CD4-positive, alpha-beta T cell treated with Interleukin-17A for 1 hour (primary cell): ENCODE measurements at places on chromosomes 1 and 21.

- DNase-seq = no peak
These were observed 95.0 kb downstream of the TEX35 start for GRCh38 chr1:178607718-178608408.

DNA sequence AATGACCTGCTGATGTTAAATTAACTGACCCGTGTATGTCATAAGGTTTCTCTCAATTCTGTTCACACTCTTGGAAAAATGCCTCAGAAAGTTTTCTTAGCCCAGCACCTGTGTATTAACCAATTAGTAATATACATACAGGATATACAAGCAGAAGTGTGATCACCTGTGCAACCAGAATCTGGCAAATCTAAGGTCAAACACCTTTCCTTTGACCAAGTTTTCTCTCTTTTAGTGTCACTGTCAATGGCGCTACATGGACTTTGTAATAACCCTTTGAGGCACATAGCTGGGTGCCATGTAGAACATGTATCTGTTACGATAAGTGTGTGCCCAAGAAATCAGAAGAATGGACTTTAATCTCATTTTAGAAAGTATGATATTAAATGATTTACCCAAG lies 1.1 kb downstream of the NCSTN start:
- no peak for DNase-seq

DNA sequence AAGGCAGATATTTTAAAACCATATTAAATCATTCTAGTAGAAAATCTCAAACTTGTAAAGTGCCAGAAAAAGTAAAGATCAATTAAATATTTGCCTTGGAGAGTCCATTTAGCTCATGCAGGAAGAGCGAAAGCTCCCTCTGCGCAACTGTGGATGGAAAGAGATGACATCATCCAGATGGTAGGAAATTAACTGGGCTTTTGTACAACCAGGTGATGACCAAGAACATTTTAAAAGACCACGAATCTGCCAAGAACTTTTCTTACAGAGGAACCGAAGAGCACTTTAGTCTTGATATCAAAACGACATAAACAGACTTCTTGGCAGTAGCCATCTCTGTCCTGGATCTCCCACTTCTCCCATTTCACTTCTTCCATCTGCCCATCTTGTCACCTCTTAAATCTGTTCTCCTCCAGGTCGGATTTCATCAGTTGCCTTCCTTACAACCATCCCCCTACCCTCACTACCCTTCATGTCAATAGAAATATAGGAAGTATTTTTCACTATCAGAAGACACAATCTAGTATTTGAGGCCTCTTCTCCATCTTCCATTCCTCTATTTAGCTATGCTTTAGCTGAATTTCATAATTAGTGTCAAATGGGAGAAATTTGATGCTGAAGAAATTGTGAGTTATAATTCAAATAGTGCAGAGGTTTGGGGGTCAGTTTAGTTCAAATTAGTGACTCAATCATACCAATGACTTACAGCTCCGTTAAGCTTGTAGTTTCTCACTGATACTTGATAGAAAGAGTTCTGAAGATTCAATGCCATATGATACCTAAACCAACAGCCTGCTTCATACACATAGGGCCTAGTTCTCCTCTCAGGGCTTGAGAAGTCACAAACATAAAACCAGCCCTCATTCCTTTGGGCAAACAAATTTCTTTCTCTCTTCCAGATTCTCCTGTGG lies 22.0 kb upstream of the DNASE2B start:
- DNase-seq = no peak

GRCh38 chr1:235368428-235368827 lies 1.2 kb downstream of the TBCE start:
- no peak for DNase-seq

GRCh38 chr1:6523566-6523965 lies 30.7 kb downstream of the NOL9 start:
- no peak for DNase-seq

DNA sequence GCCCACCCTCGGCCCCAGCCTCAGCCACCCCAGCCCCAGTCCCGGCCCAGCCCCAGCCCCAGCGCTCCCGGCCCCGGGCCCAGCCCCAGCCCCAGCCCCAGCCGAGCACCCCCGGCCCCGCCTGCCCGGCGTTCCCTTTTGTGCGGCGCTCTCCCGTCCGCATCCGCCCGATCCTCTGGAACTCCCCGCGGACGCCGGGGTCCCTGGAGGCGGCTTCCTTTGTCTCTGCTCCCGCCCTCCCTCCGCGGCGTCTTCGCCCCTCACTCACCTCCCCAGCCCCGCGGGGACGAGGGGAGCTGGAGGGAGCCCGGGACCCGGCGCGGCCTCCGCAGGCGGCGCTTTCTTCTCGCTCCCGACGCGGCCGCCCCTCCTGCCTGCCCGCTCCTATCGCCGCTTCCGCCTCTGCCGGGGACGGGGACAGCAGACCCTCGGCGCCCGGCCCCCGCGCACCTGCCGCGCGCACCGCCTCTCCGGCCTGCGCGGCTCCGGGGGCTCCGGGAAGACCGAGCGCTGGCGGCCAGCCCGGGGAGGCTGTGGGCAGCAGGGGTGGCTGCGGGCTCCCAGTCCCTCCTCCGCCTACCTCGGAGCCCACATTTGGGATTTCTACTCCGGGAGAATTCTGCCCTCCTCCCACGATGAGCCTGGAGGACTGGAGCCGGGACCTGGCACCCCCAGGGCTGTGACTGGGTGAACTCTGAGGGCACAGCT lies 14.0 kb downstream of the AGRN start:
- DNase-seq = no peak

DNA sequence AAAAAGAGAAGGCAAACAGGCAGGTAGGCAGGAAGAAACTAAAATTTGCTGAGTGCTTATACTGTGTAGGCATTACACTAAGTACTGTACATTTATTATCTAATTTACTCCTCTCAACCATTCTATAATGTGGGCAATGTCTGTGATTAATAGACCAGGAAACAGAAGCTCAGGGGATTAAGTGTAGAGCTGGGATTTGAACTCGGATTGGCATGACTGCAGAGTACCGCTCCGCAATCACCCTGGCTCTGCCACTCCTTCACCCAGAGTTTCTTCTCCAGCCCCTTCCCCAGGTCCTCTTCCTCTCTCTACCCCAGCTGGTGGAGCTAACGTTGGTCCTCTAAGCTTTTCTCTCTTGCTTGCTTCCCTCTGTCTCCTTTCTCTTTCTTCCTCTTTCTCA lies 11.5 kb upstream of the S100A2 start:
- no peak for DNase-seq

DNA sequence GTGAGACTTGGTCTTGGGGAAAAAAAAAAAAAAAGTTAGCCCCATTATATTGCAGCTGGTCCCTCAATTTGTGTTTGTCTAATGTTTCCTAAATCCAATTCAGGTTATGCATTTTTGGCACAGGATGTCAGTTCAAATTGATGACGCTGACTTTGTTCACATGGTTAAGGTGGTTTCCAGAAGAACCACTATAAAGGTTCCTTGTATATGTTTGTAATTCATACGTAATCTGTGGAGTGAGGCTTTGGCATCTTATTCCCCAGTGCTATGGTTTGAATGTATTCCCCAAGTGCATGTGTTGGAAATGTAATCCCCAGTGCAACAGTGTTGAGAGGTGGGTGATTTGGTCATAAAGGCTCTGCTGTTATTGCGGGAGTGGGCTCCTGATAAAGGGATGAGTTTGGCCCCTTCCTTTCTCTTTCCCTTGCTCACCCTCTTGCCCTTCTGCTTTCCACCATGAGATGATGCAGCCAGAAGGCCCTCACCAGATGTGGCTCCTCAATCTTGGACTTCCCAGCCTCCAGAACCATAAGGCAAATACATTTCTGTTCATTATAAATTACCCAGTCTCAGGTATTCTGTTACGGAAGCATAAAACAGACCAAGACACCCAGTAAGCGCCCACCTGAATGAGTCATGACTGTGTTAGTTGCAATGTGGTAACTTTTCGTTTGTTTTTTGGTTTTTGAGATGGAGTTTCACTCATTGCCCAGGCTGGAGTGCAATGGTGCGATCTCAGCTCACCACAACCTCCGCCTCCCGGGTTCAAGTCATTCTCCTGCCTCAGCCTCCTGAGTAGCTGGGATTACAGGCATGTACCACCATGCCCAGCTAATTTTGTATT lies 19.5 kb upstream of the HLCS start:
- DNase-seq = peak; percentile 50

- no peak for DNase-seq
These were observed 1.1 kb upstream of the MRPL24 start for GRCh38 chr1:156742017-156742416.

DNA sequence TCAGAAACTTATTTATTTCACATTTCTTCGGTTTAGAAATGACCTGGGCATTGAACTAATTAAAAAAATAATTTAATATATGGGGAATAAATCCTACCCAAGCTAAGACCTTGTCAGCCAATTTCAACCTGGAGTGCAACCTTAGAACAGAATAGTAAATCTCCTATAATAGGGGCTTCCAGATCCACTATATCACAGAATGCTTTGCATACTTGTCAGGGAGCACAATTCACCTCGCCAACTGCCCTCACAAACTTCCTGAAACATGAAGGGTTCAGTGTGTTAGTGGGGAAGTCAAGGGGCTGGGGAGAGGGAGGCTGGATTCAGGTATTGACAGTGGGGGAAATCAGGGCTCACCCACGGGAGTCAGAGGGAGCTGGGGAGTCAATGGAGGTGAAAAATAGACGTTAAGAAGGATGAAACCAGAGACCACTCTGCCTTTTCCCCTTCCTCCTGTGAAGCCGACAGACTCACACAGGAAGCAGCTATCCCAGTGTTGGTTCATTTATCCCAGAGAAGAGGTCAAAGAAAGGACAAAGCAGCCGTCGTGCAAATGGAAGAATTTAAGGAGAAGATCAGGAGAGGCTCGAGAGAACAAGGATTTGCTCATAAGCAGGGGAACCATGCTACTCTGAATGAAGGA lies 453.3 kb downstream of the NUF2 start:
- DNase-seq = no peak

DNA sequence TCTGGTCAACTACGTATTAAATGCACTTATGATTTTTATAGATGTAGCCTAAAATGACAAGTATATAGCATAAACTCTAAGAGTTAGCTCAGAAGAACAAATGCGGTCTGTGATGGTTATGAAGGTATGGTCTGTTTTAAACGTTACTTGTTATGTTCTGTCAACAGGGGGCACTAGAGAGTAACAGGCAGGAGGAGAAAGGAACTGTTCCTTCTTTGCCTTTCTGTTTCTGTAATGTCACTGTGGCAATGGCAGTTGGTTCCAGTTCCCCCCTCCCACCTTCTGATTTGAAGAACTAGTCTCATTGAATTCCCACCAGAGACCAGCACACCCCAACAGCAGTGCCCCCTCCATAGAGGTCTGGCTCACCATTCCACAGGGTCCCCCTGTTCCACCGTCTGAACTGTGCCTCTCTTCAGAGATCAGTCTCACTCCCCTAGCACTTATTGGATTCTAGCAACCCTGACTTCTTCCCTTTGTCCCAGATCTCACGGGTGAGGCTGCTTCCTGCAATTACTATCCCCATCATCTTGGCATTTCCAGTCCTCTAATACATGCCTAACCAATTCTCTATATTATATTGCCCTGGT lies 14.0 kb downstream of the KRTAP24-1 start:
- no peak for DNase-seq

GRCh38 chr1:242784084-242784483 lies 259.6 kb upstream of the PLD5 start:
- no peak for DNase-seq

- no peak for DNase-seq
These were observed 217.9 kb upstream of the VAMP3 start for GRCh38 chr1:7553042-7553690.

DNA sequence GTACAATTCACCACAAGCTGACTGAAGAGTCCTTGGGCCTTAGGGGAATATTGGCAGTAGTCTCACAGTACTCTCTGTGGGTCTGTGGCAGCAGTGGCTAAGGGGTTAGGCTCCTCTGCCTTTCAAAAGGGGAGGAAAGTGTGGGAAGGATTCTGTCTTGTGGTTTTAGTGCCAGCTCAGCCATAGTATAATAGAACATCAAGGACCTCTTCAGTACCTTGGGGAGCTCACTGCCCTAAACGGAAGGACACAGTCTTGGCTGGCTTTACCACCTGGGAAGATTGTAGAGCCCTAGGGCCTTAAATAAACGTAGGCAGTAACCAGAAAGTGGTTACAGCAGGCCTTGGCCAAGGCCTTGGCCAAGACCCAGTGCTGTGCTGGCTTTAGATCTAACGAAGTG lies 265.7 kb downstream of the COL11A1 start:
- DNase-seq = no peak

GRCh38 chr1:116494353-116494692 lies 76.5 kb downstream of the CD58 start:
- DNase-seq = no peak

DNA sequence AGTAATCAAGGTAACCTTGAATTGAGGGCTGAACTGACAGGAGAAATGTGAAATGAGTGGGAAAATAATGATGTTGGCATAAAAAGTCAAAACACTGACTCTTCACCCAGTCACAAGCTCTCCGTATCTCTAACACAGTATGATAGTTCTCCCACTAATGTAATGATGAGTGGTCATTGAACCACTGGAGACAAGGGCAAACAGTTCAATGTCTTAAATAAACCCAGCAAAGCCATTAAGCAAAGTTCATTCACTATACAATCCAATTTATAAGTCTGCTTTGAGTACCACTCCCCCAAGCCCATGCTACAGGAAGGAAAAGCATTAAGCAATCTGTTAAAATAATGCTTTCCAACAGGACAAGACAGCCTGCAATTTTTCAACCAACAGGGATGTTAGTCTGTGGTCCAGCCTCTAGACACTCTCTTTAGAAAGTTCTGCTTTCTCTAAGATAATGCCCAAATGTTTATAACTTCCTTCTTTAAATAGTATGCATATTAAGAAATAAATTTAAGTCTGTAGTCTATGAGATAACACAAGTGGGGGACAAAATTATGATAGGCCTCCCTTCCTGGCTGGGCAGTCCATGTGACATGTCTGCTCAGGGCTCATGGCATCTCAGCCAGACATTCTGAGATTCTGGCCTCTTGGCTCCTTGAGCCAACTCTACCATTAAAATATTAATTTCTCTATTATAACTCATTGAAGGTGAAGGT lies 25.5 kb upstream of the DDAH1 start:
- DNase-seq = no peak

DNA sequence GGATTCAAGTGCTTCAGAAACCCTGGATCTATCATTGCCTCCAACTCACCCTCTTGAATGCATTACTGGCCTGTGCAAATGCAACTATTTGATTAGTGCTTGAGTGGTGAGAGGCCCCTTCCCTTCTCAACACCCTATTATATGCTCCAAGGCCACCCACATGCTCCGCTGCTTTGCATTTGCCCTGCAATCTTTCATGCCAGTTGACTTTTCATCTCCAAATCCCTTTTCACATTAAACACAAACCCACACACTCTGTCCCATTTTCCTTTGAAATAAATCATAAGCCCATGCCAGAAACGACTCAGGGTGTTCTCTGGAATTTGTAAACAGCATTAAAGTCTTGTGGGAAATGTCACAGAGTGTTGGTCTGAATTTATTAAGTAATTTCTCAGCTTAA lies 78.9 kb upstream of the CTTNBP2NL start:
- no peak for DNase-seq

- no peak for DNase-seq
These were observed 5.3 kb upstream of the RGS7 start for GRCh38 chr1:241362350-241362749.
